ENCODE measurements at places on chromosomes 12 and 14. TPM values are rescaled to one million over a fixed set of nuclear protein-coding genes. Genes with fewer than 3 reads are reported as not detected.
A peak's percentile ranks its signal among the peaks of the same experiment; 100 is the strongest.

The TAS2R7 gene
- total RNA-seq, result not detected

The PAPLN gene
- 22.2 TPM for total RNA-seq

The CPNE8 gene
- 23.6 TPM for total RNA-seq

DNA sequence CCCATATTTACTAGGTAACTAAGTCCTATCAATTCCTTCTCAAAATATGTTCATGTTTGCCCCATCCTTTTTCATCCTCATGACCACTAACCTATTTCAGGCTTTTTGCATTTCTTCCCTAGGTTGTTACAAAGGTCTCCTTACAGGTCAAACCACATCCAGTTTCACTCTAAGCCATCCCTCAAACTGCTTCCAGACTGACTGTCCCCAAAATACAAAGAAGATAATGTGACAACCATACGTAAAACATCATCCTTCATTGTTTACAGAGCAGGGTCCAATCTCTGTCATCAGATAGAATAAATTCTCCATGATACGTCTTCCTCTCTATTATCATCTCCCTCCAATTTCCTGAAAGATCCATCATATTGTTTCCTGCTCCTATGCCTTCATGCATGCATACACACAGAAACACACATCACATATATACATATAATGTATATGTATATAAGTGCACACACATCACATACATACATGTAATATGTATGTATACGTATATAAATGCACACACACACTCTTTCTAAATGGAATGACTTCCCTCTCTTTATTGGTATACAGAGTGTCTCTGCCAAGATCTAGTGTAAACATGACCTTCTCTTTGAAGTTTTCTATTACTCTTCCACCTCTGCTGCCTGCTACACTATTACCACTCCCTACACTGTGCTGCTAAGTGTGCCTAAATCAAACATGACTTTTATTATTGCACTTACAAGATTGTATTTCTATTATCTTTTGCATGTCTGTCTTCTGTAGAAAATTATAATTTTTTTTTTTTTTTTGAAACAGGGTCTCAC, 30.7 kb upstream of the EPS8 start:
- H3K27ac ChIP-seq, result no peak overlapping the region
- no peaks in the 10 kb centered on the region for H3K27me3 ChIP-seq
- H3K4me1 ChIP-seq, result no peaks in the 10 kb centered on the region
- no peak for DNase-seq
- no peaks in the 10 kb centered on the region for H3K36me3 ChIP-seq

DNA sequence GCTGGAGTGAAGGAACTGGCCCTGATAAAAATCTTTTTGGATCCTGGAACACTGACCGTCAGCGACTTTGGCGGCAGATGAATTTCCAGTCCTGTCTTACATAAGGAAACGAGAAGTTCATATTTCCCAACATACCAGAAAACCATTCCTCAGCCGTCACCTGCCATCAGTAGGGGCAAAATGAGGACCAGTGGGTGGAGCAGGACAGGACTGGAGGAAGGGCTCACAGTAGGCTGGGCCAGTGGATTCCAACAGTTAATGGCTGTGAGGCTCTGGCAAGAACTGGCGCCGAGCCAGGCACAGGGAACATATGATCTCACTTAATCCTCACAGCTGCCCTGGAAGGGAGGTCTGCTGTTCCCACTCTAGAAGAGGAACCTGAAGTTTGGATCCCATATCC, 67.2 kb upstream of the FAM181A start:
- no peak overlapping the region for H3K4me3 ChIP-seq
- 0 out of 2 replicates have a peak, but pooled peaks cover 2% of the 10 kb centered on the region for H3K27me3 ChIP-seq
- no peaks in the 10 kb centered on the region for H3K4me1 ChIP-seq
- no peak for DNase-seq
- H3K27ac ChIP-seq, result no peak overlapping the region

DNA sequence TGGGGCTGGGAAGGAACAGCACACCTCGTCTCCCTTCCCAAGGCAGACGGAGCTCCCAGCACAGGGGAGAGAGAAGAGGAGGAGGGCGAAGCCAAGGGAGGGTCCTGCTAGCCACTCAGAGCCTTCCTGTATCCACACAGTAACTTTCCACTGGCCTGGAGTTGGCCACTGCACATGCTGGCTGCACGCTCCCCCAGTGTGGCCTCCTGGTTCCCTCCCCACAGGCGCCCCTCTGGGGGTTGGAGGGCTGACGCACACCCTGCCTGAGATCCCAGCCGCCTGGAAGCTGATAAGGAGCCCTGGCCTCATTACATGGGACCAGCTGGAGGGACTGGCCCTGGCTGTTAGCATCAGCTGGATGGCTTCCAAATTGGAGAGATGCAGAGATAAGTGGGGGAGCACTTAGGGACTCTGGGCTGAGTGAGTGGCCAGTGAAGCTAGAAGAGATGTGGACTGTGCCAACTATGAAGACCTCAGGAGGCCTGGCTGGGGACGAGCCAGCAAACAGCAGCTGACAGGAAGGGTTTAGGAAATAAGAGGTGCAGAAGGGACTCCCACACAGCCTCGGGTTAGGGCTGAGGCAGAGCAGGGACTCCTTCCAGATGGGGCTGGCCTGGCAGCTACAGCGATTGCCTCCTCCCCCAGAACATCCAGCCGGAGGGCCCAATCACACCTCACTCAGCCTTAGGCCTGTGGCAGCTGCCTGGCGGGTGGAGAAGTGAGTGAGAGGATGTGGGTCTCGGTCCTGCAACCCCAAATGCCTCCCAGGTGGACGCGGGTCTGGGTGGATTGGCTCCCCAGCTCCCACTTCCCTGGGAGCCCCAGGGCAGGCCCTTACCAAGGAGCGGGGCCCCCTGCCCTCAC, 26.3 kb upstream of the BCDIN3D start:
- no peaks in the 10 kb centered on the region for H3K27me3 ChIP-seq
- no peak for DNase-seq
- peak overlapping the region; percentile 83 for H3K27ac ChIP-seq

- peak; percentile 2 for DNase-seq
- H3K4me1 ChIP-seq, result no peaks in the 10 kb centered on the region
- H3K4me3 ChIP-seq, result no peak overlapping the region
These were observed 227.7 kb upstream of the NPAS3 start for GRCh38 chr14:32710731-32711680.

DNA sequence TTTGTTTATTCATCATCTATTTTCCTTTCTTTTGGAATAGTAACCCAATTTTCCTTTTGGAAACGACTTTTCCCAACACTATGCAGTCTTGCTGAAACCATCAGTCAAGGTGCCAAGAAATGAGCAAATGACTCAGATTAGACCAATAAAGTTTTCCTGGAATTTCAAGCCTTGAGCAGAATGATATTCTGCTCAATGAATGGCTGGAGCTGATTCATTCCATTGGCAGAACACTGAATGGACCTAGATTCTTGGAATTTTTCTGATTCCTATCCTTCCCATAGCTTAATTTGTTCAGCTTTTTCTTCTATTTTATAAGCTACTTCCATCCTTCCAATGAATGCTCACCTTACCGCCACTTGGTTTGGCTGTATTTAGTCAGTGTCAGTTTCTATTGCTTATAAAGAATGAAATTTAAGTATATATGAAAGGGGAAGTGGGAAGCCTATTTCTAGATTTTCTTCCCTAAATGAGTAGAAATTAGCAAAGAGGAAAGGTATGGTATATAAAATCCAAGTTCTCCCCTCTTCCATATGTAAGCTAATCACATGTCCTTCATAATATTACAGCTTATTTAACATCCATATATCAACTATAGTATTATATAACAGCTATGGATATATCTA, 89.0 kb downstream of the C14orf39 start:
- no peak for DNase-seq
- H3K4me1 ChIP-seq, result no peaks in the 10 kb centered on the region
- H3K27me3 ChIP-seq, result no peaks in the 10 kb centered on the region

GRCh38 chr14:78637489-78637888, 467.3 kb downstream of the NRXN3 start:
- H3K4me3 ChIP-seq, result no peak overlapping the region
- no peaks in the 10 kb centered on the region for H3K27me3 ChIP-seq
- H3K36me3 ChIP-seq, result no peaks in the 10 kb centered on the region
- no peaks in the 10 kb centered on the region for H3K4me1 ChIP-seq
- no peak overlapping the region for H3K27ac ChIP-seq
- DNase-seq, result no peak

- no peak for DNase-seq
- H3K36me3 ChIP-seq, result no peaks in the 10 kb centered on the region
- H3K27me3 ChIP-seq, result peaks cover 4% of the 10 kb centered on the region
- H3K4me1 ChIP-seq, result no peaks in the 10 kb centered on the region
- no peak overlapping the region for H3K4me3 ChIP-seq
- H3K27ac ChIP-seq, result no peak overlapping the region
These were observed 23.8 kb upstream of the STK38L start for GRCh38 chr12:27220055-27220987.

DNA sequence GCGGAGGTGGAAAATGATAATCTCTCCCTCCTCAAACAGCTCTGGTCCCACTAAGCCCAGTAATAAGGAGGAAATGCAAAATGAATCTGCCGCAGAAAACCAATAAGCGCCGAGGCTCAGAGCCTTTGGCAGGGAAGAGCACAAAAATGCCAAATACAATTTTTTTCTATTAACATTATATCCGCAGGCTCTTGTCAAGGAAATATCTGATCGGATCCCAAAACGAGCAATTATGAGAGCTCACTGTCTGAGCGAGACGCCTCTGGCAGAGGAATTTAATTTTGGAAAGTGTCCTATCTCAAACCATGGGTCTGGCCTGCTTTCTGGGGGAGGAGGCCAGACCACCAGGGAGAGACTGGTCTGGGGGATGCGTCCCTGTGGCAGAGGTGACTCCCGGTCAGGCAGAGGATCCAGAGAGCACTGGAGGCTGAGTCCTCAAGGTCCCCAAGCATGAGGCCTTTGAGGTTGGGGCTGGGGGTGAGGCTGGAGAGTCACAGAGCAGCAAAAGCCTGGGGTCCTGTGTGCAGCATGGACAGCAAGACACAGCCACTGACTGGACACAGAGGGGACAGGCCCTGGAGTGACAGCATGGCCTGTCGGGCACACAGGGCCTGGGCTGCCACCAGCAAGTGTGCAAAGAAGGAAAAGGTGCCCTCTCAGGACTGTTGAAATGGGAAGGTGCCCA, 342.8 kb upstream of the SFSWAP start:
- no peak overlapping the region for H3K4me3 ChIP-seq
- no peaks in the 10 kb centered on the region for H3K36me3 ChIP-seq
- no peak for DNase-seq
- peaks cover 8% of the 10 kb centered on the region for H3K27me3 ChIP-seq
- no peaks in the 10 kb centered on the region for H3K4me1 ChIP-seq
- H3K27ac ChIP-seq, result no peak overlapping the region

DNA sequence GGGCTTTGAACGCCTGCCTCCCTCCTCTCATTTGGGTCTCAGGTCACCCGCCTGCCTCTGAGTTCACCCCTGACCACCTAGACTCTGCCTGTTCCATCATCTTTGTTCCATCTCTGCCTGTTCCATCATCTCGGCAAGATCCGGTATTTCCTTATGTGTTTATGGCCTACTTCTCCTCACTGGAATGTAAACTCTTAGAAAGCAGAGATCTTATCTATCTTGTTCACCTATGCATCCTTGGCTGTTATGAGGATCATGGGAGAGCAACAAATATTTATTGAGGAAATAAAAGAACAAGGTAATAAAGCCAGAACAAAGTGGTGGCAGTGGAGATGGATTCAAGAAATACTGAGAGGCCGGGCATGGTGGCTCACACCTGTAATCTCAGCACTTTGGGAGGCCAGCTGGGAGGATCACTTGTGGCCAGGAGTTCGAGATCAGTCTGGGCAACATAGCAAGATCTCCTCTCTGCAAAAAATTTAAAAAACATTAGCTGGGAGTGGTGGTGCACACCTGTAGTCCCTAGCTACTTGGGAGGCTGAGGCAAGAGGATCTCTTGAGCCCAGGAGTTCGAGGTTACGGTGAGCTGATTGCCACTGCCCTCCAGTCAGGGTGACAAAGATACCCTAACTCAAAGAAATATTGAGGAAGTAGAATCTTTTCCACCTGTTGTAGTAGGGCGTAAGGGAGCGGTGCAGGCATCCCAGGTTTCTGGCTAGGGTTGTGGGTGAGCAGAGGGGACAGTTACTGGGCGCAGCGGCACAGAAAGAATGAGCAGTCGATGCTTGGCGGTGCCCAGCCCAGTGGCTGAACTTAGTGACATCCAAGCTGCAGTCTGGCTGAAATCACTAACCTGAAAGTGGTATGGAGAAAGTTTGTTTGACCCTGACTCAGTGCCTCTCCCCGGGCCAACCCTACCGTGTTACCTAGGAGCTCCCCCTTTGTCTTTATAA, 1.7 kb upstream of the KLC1 start:
- peak overlapping the region; percentile 91 for H3K27ac ChIP-seq
- no peak overlapping the region for H3K4me3 ChIP-seq
- DNase-seq, result no peak
- H3K4me1 ChIP-seq, result peaks cover 14% of the 10 kb centered on the region

GRCh38 chr14:99389174-99389826, 91.4 kb downstream of the SETD3 start:
- peak; percentile 5 for DNase-seq
- peak overlapping the region; percentile 7 for H3K4me3 ChIP-seq
- no peaks in the 10 kb centered on the region for H3K36me3 ChIP-seq
- H3K27me3 ChIP-seq, result no peaks in the 10 kb centered on the region
- no peak overlapping the region for H3K27ac ChIP-seq
- no peaks in the 10 kb centered on the region for H3K4me1 ChIP-seq

- no peak for DNase-seq
- peaks cover 15% of the 10 kb centered on the region for H3K27me3 ChIP-seq
- no peak overlapping the region for H3K4me3 ChIP-seq
- no peaks in the 10 kb centered on the region for H3K36me3 ChIP-seq
- H3K27ac ChIP-seq, result no peak overlapping the region
- no peaks in the 10 kb centered on the region for H3K4me1 ChIP-seq
These were observed 68.1 kb upstream of the DCD start for GRCh38 chr12:54716261-54716660.

- no peaks in the 10 kb centered on the region for H3K4me1 ChIP-seq
- H3K27ac ChIP-seq, result no peak overlapping the region
- no peak for DNase-seq
- no peaks in the 10 kb centered on the region for H3K27me3 ChIP-seq
- no peaks in the 10 kb centered on the region for H3K36me3 ChIP-seq
These were observed 182.3 kb downstream of the PELI2 start for GRCh38 chr14:56300495-56300894.

DNA sequence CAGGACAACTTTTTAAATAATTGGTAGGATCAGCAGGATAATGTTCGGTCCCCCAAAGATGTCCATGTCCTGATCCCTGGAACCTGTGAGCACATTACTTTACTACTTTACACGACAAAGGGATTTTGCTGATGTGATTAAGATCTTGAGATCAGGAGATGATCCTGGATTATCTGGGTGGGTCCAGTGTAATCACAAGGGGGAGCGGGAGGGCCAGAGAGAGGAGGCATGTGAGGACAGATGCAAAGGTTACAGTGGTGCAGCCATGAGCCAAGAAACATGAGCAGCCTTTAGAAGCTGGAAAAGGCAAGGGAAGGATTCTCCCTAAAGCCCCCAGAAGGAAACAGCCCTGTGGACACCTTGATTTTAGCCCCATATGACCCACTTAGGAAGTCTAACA, 33.1 kb downstream of the KCNK10 start:
- no peak overlapping the region for H3K27ac ChIP-seq
- H3K4me3 ChIP-seq, result no peak overlapping the region
- no peaks in the 10 kb centered on the region for H3K36me3 ChIP-seq
- H3K27me3 ChIP-seq, result no peaks in the 10 kb centered on the region

DNA sequence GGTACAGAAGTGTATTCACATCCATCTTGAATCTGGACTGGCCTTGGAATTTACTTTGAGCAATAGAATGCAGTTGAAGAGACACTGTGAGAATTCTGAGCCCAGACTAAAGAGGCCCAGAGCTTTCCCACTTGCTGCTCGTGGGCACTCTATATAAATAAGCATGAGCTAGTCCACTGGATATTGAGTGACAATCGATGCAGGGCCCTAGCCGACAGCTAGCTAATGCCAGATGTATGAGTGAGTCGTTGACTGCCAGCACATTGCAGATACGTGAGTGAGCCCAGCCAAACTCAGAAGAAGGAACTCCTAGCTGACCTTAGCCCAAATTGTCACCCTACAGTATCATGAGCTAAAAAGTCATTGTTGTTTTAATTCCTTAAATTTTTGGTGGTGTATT, 24.9 kb downstream of the NAV3 start:
- H3K4me1 ChIP-seq, result no peaks in the 10 kb centered on the region
- H3K27me3 ChIP-seq, result no peaks in the 10 kb centered on the region
- no peaks in the 10 kb centered on the region for H3K36me3 ChIP-seq
